ENCODE measurements at places on chromosomes 4 and X. TPM values are rescaled to one million over a fixed set of nuclear protein-coding genes. Genes with fewer than 3 reads are reported as not detected.

GAB3 gene
- total RNA-seq, result 1.4 TPM

INTS12 gene
- total RNA-seq, result 23.6 TPM

CFAP47 gene
- total RNA-seq, result 0.12 TPM

ZAR1 gene
- total RNA-seq, result under 0.01 TPM

MAOA gene
- total RNA-seq, result 5.5 TPM

All from uterine smooth muscle cell (primary cell).